ENCODE measurements at places on chromosomes 7 and 10. TPM values are rescaled to one million over a fixed set of nuclear protein-coding genes. Genes with fewer than 3 reads are reported as not detected.

Gene FZD8
- 10.2 TPM for total RNA-seq

Gene ATP5MK
- total RNA-seq: 388 TPM

Gene VWA2
- not detected for total RNA-seq

Gene STAG3
- total RNA-seq: 1.8 TPM

Gene ZC3HAV1
- 28.0 TPM for total RNA-seq

Gene PAX4
- not detected for total RNA-seq

Gene OR2AE1
- not detected for total RNA-seq

Gene SLC4A2
- total RNA-seq: 123 TPM

Gene OR2A5
- not detected for total RNA-seq

Gene NRBF2
- total RNA-seq: 36.0 TPM

Gene ADRB1
- not detected for total RNA-seq

Gene ITGA8
- 10.1 TPM for total RNA-seq

Gene GPR85
- total RNA-seq: not detected

Gene HEPACAM2
- not detected for total RNA-seq

Gene HYAL4
- total RNA-seq: not detected

Gene FUOM
- total RNA-seq: 25.5 TPM

Gene MOGAT3
- total RNA-seq: not detected

Gene CYP3A4
- total RNA-seq: not detected

Gene ARHGEF35
- 0.65 TPM for total RNA-seq

Gene CALML5
- not detected for total RNA-seq

Gene OR13A1
- not detected for total RNA-seq

Gene OR2A1
- not detected for total RNA-seq

Gene ZP3
- total RNA-seq: 0.54 TPM

Gene ECHDC3
- total RNA-seq: 22.0 TPM

Gene NPY4R2
- total RNA-seq: under 0.01 TPM

Gene TMEM130
- 1.1 TPM for total RNA-seq

Gene NME8
- total RNA-seq: not detected

Gene CALD1
- 336 TPM for total RNA-seq

Gene HOXA10
- total RNA-seq: under 0.01 TPM

Gene CTBP2
- total RNA-seq: 44.9 TPM
